Effector memory CD4-positive, alpha-beta T cell (primary cell): ENCODE measurements at places on chromosomes 3 and 15.

DNA sequence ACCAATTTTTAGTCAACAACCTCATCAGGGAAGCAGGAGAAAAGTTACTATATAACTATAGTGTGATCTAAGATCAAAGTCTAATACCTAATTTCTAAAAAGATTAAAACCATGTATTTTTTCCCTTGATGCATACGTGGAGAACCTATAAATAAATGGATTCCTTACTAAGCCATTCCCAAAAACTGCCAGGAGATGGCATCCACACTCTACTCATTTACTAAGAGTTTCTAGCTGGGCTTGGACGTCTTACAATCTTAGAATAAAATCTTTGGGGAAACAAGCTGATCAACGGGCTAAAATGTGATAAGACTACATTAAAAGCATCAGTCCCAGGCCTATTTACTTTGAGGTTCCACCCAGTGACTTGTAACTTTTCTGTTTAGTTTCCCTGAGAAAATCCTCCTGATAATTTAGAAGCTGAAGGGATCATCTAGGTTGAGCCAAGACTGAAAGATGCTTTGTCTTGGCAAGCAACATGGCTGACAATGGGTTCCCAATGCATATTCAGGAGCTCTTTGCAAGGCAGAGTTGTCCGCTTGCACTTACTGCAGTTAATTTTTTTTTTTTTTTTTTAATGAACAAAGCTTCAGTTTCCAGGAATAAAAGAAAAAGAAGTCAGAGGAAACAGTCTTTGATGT lies 85.5 kb upstream of the FGF12 start:
- no peak for DNase-seq

DNA sequence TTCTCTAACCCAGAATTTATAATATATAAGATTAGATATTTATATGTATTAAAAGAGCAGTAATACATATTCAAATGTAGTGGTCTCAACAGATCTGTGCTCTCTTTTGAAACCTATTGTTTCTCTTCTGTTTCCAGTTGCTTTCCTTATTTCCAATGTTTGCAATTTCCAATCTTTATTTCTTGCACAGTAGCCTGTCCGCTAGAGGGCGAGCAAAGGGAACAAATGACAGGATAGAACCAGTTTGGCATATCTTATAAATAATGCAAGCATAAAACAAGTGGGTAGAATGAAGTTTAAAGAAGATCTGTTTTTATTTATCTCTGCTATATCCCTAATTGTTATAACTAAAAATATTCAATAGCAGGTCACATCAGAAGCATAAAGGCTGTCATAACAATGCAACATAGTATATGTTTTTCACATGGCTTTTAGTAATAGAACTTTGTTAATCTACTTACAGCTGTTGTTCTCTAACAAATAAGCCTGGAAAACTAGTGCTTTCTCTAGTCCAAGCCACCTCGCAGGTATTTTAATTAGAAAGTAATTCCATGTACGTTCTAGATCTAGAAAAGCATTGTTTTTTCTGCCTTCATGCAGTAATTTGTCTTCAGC lies 15.1 kb upstream of the TCAIM start:
- DNase-seq: peak; percentile 19

DNA sequence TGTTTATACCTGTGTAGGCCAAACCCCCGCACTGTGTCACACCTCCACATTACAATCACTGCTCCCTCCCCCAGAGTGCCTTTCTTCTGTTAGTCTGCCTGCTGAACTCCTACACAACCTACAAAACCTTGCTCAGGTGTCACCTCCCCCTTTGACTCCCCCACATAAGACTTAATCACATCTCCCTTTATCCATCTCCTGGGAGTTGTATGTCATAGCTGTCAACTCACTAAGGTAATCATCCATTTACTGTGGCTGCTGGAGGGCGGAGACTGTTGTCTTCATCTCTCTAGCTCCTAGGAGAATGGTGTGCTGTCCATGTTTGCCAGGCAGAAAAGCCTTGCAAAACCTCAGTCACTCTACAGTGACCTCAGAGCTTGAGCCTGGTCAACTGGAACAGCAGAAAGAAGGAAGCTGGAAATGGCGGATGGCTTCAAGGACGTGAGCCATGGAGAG lies 43.8 kb downstream of the ZNF710 start:
- no peak for DNase-seq

DNA sequence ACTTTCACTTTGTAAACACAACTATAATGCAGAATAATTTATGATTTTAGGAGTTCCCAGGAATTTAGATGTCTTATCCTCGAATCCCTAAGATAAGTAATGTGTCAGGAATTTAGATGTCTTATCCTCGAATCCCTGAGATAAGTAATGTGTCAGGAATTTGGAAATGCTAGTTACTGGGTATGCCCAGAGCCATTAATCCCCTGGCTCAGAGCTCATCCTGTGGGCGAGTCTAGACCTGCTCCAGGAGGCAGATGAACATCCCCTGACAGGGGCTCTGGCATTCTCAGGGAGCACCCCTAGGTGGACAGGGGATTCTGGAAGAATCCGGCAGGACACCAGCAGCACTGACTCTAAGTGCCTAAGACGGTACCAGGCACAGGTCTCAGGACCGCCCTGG lies 163.3 kb downstream of the ARRDC4 start:
- no peak for DNase-seq

DNA sequence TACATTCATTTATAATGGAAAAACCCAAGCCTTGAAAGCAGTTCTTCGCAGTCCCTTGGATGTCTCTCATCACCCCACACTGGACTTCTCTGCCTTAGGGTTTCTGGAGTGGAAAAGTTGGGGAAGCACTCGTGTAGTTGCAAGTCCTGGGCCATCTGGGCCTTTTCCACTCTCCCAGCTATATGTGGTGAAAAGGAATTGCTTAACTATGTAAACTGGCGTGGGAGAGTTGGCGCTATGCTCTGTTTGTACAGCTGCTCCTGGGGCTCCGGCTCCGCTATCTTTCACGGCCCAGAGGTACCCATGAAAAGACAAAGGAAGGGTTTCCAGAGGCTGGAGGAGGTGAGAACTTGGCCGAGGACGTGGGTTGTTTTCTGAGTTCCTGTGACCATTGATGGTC lies 81.1 kb upstream of the MYZAP start:
- DNase-seq: no peak

DNA sequence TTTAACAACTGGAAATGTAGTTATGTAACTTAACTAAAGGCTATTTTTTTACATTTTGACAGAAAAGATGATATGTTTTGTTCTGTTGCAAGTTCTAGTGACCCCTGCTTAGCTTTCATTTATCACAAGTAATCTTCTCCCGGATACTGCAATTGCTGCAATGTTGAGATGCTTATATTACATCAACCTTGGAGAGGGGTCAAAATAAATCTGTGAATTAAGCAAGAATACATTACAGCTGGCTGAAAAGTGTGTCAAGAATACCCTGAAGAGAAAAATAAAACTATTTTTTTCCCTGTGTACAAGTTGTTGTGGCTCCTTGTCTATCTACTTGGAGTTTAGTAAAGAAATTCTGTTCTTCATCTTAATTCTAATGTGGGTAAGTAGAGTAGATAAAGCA lies 232.1 kb upstream of the GOLIM4 start:
- no peak for DNase-seq
